ENCODE measurements at places on chromosomes 16 and 17. TPM values are rescaled to one million over a fixed set of nuclear protein-coding genes. Genes with fewer than 3 reads are reported as not detected.

SPECC1 gene
- 15.0 TPM for total RNA-seq

GDPD1 gene
- 4.9 TPM for total RNA-seq

DNA sequence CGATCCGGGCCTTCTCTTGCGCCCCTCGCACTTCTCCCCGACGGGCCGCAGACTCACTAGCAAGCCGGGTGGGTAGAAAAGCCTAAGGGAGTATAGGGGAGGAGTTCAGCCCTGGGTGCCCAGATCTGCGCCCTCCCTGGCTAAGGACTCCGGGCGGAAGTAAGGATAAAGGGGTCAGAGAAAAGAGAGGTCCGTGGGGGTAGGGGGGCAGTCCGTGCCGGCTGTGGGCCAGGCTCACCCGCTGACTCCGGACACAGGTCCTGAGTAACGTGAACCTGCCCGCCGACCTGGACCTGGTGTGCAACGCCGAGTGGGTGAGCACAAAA is 1.8 kb downstream of the NAGS start:
- H3K4me3 ChIP-seq = no peak overlapping the region
- no peak overlapping the region for H3K27ac ChIP-seq
- no peaks in the 10 kb centered on the region for H3K27me3 ChIP-seq

DOC2B gene
- 0.22 TPM for total RNA-seq

DNA sequence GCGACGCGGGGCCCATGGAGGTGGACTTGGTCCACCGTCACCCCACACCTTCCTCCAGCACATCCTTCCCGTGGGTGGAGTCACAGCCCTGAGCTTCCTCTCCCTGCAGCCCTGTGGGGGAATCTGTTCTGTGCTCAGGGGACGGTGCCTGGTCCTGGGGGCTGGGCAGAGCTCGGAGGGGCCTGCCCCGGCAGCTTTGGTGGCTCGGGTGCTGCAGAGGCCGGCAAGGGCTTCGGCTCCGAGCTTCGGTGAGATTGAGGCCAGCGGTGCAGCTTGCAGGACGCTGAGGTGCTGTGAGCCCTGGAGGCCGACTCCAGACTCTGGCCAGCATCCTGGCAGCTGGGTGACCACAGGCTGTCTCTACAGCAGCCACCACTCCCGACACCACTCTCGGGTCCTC is 36.4 kb downstream of the METRNL start:
- H3K36me3 ChIP-seq = no peaks in the 10 kb centered on the region
- H3K27me3 ChIP-seq = no peaks in the 10 kb centered on the region
- peaks cover 7% of the 10 kb centered on the region for H3K4me1 ChIP-seq
- no peak overlapping the region for H3K27ac ChIP-seq
- no peak for DNase-seq

DNA sequence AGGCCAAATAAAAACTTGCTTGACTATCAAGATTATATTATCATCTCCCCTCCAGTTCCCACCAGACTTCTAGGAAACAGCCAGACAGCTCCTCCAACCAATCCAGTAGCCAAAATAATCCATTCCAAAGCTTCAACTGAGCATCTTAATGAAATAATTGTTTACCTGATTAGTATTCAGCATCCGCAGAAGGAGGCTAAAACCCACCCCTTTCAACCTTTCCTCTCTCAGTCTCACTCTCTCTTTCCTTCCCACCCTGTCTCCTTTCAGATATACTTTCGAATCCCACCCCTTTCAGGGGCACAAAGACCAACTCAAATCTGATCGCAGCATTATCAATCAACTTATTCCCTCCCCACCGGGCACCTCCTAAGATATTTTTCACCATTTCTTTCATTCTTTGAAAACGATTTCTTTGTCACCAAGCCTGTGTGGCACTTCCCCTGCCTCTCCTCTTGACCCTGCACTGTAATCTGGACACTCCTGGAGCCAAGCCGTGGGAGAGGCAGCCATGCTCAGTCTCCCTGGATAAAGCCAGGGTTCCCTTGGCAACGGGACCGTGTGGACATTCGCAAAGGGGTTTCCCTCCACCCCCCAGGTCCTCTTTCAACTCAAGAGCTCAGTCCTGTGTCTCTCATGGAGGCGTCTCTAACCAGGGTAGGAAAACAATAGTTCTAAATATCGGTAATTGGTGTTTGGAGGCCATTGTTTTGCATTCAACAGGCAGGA is at the start of gene ANKFN1:
Gene ANKFN1 (plus strand): TSS at position 602 of the 729 bp plus-strand sequence. CDS start 59,193 bp downstream, outside the sequence.
- no peaks in the 10 kb centered on the region for H3K4me1 ChIP-seq
- DNase-seq = no peak
- H3K36me3 ChIP-seq = no peaks in the 10 kb centered on the region
- no peak within 1 kb of the TSS for H3K27ac ChIP-seq
- H3K4me3 ChIP-seq = no peak within 1 kb of the TSS
- no peaks in the 10 kb centered on the region for H3K27me3 ChIP-seq

NPTX1 gene
- not detected for total RNA-seq

DNA sequence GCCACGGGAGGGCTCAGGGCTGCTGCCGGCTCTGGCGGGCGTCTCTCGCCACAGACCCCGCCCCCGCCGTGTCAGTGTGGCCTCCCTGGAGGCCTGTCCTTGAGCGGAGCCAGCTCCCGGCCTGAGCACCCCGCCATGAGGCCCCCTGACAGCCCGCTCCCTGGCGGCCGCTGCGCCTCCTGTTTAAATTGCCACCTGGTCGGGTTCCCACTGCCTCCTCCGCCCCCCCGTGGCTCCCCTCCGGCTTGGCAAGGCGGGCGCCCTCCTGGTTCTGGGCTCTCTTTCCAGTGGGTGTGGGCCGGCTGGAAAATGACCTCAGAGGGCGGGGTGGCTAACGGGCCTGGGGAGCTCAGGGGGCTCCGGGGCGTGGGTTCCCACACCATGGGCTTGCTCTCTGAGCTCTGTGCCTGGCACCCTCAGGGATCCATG is 42.1 kb upstream of the SSTR5 start:
- no peak overlapping the region for H3K4me3 ChIP-seq
- H3K36me3 ChIP-seq = no peaks in the 10 kb centered on the region
- no peaks in the 10 kb centered on the region for H3K27me3 ChIP-seq
- DNase-seq = no peak
- H3K4me1 ChIP-seq = no peaks in the 10 kb centered on the region
- no peak overlapping the region for H3K27ac ChIP-seq

- no peaks in the 10 kb centered on the region for H3K4me1 ChIP-seq
- no peaks in the 10 kb centered on the region for H3K27me3 ChIP-seq
- H3K36me3 ChIP-seq = peaks cover 3% of the 10 kb centered on the region
- no peak overlapping the region for H3K27ac ChIP-seq
These were observed 8.0 kb downstream of the FAM171A2 start for GRCh38 chr17:44355642-44356099.

ADAMTS18 gene
- 27.5 TPM for total RNA-seq

- DNase-seq = no peak
- no peaks in the 10 kb centered on the region for H3K4me1 ChIP-seq
- H3K36me3 ChIP-seq = no peaks in the 10 kb centered on the region
- no peaks in the 10 kb centered on the region for H3K27me3 ChIP-seq
These were observed 24.2 kb downstream of the TPSD1 start for GRCh38 chr16:1279945-1280589.

DNA sequence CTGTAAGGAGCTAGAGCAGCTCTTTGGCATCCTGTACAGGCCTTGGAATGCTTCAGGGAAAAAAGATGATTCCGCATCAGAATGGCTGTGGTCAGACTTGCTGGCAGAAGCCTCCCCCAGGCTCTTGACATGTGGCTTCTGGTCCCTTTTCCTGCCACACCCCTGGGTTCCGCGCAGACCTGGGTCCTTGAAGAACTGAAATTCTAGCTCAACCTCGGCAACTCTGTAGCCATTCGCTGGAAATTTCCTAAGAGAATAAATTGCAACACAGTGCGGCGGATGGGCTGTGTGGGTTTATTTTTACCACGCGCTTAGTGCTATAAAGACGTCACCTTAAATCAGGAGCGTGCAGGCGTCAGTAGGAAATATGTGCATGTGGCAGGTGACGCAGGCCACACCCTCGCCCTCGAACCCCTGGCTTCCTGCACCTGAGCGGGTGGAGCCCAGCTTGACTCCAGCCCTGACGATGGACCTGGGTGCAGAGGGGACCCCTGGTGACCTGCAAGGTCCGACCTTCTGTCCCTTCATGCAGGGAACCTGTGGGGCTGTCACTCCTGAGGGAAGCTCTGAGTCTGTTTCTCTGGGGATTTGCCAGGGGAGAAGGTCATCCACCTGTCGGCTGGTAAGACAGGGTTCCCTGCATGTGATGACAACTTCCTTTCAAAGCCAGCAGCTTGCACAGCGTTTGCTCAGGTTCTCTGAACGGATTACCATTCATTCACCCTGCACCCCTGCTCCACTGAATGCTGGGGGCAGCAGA is 46.3 kb downstream of the METRNL start:
- H3K36me3 ChIP-seq = no peaks in the 10 kb centered on the region
- H3K4me3 ChIP-seq = no peak overlapping the region
- DNase-seq = no peak
- H3K4me1 ChIP-seq = no peaks in the 10 kb centered on the region
- no peak overlapping the region for H3K27ac ChIP-seq
- no peaks in the 10 kb centered on the region for H3K27me3 ChIP-seq

CYB5B gene
- total RNA-seq = 169 TPM

GRCh38 chr16:74709441-74709877 is 8.8 kb upstream of the MLKL start:
- H3K27me3 ChIP-seq = no peaks in the 10 kb centered on the region
- H3K27ac ChIP-seq = no peak overlapping the region
- no peak overlapping the region for H3K4me3 ChIP-seq
- DNase-seq = peak; percentile 82

DNA sequence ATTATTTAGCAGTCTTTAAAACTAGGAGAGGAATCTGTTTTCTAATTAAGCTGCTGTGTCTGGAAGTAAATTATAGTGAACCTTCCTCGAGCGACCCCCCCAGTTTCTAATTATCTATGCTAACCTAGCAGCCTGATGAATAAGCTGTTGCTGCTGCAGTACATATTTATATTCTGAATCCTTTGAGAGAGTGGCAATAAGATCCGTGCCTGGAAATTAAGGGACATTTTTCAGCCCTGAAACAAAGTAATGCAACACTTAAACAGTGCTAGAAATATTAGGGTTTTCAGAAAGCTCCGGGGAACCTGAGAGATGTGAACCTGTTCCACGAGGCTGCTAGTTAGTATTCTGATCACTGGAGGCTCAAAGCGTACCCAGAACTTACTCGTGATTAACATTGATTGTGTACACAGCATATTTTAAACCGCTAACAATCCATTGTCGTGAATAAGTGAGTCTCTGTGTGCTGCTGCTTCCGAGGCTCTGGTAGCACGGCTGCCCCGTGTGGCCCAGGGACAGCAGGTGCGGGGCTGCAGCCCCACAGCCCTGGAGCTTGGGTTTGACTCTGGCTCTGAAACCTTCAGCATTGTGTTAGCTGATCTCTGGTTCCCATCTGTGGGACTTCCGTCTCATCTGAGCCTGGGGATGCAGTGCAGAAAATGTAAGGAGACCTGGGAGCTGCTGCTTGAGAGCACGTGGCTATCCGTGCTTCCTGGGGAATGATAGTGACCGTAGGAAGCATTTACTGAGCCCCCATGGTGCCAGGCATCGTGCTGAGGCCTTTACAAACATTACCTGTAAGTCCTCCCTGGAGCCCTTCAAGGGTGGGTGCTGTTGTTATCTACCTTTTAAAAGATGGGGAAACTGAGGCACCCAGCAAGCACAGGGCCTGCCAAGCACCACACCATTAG is 190.9 kb upstream of the CHMP6 start:
- no peaks in the 10 kb centered on the region for H3K36me3 ChIP-seq
- H3K4me3 ChIP-seq = no peak overlapping the region
- H3K27ac ChIP-seq = no peak overlapping the region
- no peaks in the 10 kb centered on the region for H3K27me3 ChIP-seq

EPN3 gene
- total RNA-seq = not detected

- no peaks in the 10 kb centered on the region for H3K27me3 ChIP-seq
- H3K4me3 ChIP-seq = no peak overlapping the region
- H3K27ac ChIP-seq = no peak overlapping the region
- no peak for DNase-seq
- H3K36me3 ChIP-seq = no peaks in the 10 kb centered on the region
- H3K4me1 ChIP-seq = peaks cover 11% of the 10 kb centered on the region
These were observed 107.5 kb downstream of the METRNL start for GRCh38 chr17:83186751-83187421.

DNA sequence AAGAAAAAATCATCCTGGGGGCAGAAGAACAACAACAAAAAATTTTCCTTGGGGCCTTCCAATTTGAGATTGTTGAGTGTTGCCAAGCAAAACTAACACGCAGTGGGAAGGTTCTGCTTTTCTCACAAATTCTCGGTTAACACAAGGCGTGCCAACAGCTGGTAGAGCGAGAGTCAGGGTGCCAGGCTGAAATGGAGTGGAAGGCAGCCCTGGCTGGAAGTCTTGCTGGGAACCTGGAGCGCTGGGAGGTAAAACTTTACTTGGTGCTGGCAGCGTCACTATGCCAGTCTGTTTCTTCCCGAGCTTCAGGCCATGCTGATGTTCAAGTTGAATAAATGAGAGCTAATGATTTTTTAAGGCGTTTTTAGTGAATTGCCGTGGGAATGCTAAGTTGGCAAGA is 189.4 kb downstream of the WWOX start:
- H3K27me3 ChIP-seq = no peaks in the 10 kb centered on the region
- no peak for DNase-seq
- no peaks in the 10 kb centered on the region for H3K36me3 ChIP-seq
- H3K4me1 ChIP-seq = no peaks in the 10 kb centered on the region
- no peak overlapping the region for H3K4me3 ChIP-seq
- H3K27ac ChIP-seq = no peak overlapping the region
